Right lobe of liver (tissue), 6 donors: ENCODE measurements at places on chromosomes 12 and 14. TPM values are rescaled to one million over a fixed set of nuclear protein-coding genes. Genes with fewer than 3 reads are reported as not detected.

GRCh38 chr14:55752580-55753390 is 172.8 kb downstream of the KTN1 start:
- H3K27ac ChIP-seq, result no peak overlapping the region
- DNase-seq, result no peak
- H3K36me3 ChIP-seq, result no peaks in the 10 kb centered on the region
- no peaks in the 10 kb centered on the region for H3K4me1 ChIP-seq

- no peak for DNase-seq
- no peaks in the 10 kb centered on the region for H3K36me3 ChIP-seq
- peak overlapping the region; percentile 92 for H3K27ac ChIP-seq
- peak overlapping the region; percentile 99 for H3K4me3 ChIP-seq
- H3K4me1 ChIP-seq, result no peaks in the 10 kb centered on the region
Observed at GRCh38 chr14:77322250-77322902, 1.5 kb downstream of the GSTZ1 start.

The CYP27B1 gene
- 0.25 TPM for total RNA-seq

The PDZRN4 gene
- total RNA-seq, result 0.12 TPM

GRCh38 chr12:2646341-2646740 is 148.4 kb upstream of the FKBP4 start:
- H3K4me1 ChIP-seq, result no peaks in the 10 kb centered on the region
- no peak overlapping the region for H3K4me3 ChIP-seq
- no peaks in the 10 kb centered on the region for H3K36me3 ChIP-seq
- H3K27ac ChIP-seq, result no peak overlapping the region

DNA sequence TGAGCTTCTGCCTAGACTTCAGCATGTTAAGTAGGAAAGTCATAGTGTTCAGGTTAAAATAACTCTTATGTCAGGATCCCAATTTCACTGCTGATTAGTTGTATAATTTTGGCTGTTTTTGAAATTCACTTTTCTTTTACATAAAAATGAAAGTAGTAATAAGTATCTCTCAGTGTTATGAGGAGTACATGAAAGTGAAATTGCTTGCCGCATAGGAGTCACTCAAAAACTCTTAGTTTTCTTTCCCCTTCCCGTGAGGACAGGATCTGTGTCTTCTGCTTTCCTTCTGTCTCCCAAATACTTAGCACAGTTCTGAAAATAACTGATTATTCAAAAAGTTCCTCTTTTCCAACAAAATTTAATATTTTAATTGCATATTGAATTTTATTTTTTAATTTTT is 100.5 kb downstream of the SLC38A4 start:
- no peak overlapping the region for H3K4me3 ChIP-seq
- H3K27me3 ChIP-seq, result no peaks in the 10 kb centered on the region
- H3K27ac ChIP-seq, result no peak overlapping the region
- H3K36me3 ChIP-seq, result no peaks in the 10 kb centered on the region
- H3K4me1 ChIP-seq, result no peaks in the 10 kb centered on the region
